ENCODE measurements at places on chromosomes 11 and 22.

GRCh38 chr22:40325315-40325714 lies 21.0 kb upstream of the ADSL start:
- no peak for DNase-seq

GRCh38 chr11:44565953-44566949 lies 788 bp downstream of the CD82 start:
- no peak for DNase-seq

DNA sequence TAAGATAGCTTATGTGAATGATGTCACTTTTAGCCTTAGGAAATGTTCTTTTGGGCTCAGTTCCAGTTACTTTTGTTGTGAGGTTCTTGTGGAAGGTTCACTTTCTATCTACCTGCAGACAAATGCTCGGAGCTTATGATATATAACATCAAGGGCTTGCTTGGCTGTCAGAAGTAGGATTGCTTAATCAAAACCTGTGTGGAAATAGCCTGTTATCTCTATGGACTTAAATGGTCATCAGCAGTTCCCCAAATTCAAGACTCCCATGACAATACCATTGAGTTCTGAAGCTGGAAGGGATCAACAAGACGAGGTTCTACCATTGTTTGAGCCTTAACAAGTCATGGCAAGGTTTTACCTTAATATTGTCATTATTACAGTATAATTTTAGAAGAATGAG lies 43.8 kb downstream of the FLI1 start:
- DNase-seq = no peak

GRCh38 chr11:75478783-75479596 lies 46.0 kb upstream of the KLHL35 start:
- no peak for DNase-seq

DNA sequence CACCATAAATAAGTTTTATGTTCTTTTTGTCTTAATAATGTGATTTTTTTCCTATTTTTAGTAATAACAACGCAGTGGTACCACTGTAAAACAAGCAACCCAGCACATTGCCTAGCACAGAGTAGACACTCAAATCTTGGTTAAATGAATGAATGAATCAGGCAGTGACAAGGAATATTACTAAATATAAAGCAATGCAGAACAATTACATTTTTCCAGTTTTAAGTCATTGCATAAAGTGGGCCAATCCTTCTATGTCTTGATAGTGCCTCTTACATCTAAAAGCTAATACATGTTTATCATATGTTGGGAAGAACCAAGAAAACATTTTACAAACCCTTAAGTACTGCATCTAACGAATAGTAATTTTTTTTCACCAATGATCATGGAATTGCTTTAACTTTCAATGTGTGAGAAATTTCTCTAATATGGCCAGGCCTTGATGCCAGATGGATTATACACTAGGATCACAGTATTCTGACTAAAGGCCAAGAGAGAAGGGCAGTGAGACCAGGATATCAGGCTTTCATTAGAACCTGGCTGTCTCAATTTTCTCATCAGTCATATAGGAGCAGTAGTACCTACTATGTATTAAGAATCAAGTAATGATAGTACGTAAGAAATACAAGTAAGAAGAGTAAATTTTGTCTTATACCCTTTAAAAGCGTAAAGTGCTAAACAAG lies 88.5 kb downstream of the TRIM44 start:
- DNase-seq = no peak

DNA sequence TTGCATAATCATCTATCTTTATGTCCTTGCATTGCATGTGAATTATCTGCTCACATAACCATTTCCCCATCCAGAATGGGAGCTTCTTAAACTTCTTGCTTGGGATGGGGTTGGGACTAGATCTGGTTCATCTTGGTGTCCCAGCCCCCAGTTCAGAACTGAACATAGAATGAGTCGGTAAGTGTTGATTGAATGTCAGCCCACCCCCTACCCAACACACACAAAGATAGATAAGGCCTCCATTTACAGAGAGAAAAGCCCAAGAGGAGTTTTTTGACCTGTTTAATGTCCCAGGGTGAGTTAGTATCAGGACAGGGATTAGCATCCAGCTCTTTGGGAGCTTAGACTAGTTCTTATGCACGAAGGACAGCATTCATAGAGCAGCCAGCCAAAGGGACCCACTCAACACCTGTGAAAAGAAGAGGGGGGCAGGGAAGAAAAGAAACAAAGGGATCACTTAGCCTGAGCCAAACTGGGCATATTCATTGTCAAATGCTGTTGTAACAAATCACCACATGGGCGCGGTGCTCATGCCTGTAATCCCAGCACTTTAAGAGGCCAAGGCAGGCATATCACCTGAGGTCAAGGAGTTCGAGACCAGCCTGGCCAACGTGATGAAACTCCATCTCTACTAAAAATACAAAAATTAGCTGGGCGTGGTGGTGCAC lies 57.4 kb downstream of the CHRDL2 start:
- DNase-seq = no peak

DNA sequence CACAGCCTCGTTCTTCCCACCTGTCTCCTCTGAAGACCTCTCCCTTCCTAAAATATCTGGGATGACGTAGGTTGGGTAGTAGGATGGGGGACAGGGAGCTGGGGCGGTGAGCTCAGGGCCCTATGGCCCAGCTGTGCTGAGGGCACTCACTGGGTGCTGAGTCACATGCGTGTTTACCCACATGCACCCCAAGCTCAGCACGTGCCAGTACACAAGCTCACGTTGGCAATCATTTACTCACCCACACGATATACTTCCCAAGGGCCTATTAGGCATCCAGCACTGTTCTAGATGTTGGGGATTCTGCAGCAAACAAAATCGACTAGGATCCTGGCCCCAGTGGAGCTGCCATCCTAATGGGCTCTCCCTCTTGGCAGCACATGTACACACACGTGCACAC lies 28.7 kb downstream of the ARAP1 start:
- DNase-seq = no peak

DNA sequence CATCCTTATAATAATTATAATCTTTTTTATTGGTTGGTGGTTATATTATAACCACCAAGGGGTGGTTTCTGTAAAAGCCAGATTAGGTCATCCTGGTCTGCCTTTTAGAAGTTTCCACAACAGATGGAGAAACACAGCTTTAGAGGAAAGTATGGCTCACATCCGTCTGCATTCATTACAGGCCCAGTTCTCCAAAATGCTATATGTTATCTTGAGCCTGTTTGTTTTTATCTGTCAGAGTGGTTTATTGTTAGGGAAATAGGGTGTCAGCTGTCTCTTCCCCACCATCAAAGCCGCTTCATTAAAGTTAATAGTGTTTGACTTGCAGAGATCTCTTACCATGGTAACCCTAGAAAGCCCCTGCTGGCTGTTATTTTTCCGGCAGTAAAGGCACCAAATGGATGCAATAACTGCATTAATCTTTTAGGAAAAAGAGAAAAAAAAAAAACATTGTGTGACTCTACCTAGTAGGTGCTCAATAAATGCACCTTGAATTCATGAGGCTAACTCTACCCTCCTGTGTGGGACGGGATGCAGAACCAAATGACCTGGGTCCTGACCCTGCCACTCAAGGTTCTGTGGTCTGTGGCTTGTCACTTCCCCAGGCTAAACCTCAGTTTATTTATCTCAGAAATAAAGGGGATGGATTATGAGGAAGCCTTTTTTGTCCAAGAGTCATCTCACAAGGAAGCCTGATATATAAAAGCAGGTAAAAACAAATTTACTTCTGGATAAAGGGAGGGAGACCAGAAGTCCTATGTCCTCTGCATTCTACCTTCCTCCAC lies 118.3 kb downstream of the WT1 start:
- DNase-seq = no peak

DNA sequence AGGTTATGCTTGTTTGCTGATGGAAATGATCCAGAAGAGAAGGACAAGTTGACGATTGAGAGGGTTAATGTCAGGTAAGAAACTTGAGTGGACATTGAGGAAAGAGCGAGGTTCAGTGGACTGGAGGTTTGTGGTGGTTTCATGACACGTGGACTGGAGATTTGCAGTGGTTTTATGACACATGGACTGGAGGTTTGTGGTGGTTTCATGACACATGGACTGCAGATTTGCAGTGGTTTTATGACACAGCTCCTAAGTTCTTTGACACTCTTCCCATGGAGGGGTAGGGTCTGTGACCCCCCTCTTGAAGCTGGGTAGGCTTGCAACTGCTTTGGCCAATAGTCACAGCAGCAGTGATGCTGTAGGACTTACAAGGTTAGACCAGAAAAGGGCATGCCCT lies 5.4 kb upstream of the MAPK8IP2 start:
- no peak for DNase-seq

- DNase-seq = peak; percentile 75
Observed at GRCh38 chr11:35487532-35488078, 37.8 kb downstream of the PAMR1 start.

DNA sequence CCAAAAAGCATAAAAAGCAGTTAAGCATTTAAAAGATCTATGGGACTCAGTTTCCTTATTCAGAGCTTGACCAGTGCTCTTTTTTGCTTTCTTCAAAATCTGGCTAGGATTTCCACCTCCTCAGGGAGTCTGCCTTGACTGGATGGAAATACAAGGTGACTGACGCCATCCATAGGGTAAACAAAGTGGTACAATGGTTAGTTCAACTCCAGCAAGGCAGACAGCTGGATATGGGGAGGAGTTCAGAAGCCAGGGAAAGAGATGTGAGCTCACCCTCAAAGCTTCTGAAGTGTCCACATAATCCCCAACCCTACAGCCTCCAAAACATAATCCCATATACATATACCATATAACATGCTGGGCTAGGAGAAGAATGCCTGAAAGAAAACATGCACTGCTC lies 52.0 kb downstream of the KIRREL3 start:
- peak; percentile 34 for DNase-seq

DNA sequence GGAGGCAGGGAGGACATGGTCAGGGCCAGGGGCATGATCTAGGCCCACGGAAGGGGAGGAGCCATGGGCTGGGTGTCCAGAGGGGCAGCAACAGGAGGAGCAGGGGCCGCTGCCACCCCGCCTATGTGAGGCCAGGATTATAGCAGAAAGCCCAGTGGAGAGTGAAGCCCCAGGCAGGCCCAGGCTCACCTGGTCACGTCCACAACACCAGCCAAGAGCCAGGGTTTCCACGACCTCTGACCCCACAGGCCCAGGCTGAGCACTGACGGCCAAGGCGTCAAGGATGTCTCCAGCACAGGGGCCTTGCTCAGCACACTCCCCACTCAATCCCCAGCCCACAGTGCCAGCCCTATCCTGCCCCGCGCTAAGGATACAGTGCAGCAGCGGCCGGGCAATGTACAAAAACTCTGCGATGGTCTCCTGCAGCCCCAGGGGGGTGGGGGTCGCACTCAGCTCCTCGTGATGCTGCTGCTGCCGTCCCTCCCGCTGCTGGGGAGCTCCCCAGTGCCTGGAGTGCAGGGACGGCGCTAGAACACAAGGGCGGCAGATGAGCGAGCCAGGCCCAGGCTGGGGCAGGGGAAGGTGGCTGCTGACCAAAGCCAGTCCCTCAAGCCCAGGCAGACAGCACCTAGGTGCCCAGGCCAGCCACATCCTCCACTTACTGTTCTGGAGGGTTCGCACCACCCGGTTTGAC lies 3.6 kb downstream of the PEX16 start:
- no peak for DNase-seq

- DNase-seq = no peak
Observed at GRCh38 chr11:79226126-79226525, 214.7 kb downstream of the TENM4 start.

DNA sequence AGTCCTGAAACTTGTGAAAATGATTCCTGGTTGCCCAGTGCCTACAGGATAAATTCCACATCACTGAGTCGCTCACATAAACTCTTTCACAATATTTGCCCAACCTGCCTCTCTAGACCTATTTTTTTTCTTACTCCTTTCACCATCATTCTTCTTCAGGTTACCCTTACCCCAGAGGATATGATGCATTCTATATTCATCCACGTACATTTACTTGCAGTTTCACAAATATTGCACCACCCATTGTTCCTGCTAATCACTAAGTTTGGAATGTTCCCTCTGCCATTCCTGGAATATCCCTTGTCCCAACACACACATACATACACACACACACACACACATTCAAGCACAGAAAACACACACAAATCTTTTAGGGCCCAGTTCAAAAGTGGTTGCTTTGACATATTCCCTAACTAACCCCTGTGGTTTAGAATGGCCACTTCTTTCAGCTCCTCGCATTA lies 379.5 kb downstream of the ETS1 start:
- DNase-seq = peak; percentile 97

- no peak for DNase-seq
Observed at GRCh38 chr22:35542157-35542938, 1.7 kb downstream of the RASD2 start.

DNA sequence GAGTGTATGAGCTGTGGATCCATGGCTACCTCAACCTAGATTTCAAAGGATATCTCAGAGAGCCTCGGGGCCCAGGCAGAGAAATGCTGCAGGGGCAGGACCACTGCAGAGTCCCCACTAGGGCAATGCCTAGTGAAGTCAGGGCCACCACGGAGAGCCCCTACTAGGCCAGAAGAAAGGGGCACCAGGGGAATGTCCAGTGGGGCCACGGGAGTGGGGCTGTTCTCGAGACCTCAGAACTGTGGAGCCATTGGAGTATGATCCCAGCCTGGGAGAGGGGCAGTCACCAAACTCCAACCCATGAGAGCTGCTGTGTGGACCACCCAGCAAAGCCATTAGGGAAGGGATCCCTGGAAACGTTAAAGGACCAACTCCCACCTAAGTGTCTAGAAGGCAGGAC lies 24.5 kb downstream of the RTL6 start:
- no peak for DNase-seq

DNA sequence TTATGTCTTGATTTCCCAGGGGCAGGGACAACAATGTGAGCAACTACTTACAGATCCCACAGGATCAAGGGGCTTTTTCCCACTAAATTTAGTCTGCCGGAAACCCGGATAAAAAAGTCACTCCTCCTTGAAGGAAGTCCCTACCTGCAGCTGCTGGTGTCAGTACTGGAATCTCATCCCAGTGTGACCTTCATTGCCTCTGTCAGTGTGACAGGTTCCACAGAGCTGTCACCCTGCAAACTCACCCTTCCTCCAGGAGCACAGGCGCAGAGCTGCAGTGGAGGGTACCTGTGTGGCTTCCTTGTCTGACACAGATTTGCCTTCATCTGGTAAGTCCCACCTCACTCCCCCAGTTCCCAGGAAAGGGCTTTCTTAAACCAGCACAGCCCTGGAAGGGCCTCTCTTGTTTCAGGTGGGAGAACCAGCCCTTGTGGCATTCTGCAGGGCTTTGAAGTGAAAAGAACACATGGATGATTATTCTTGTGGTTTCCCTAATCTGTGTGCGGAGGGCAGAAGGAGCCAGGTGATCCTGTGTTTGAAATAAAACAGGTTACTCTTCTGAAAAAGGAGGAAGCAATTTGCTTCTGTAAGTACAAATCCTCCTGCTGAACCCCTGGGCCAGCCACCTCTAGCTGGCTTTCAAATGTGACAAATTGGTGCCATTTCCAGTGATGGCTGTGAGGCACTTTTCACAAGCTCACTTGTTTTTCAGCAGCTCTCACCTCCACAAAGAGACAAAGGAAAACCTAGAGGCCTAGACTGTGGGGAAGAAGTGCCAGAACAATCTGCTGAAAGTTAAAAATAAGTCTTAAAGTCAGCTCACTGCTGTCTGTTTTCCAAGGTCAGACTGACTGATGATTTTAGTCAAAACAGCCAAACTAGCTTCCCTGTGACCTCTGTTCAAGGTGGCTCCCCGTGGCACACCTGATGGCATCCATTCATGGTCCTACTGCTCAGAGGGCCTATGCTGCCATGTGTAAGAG lies 9.2 kb upstream of the PRSS23 start:
- DNase-seq = no peak

Measured in fibroblast of skin of right biceps (primary cell).